ENCODE measurements at places on chromosomes 4 and X. TPM values are rescaled to one million over a fixed set of nuclear protein-coding genes. Genes with fewer than 3 reads are reported as not detected.

DNA sequence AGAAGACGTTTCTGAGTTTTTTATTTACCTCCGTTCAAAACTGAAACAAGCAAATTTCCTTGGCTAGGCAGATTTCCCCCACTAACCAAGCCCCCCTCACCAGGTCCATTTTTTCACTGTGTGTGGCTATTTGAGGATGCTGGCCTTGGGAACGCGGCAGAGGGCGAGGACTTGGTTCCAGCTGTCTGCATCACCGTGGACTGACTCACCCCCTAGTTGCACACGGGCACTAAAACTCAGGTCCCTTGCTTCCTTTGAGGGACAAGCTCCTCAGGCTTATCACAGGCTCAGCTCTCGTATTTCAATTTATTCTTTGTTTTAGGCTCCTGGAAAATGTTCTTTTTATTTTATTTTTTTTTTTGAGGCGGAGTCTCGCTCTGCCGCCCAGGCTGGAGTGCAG lies 8.4 kb upstream of the MTNR1A start:
- no peak for DNase-seq
- H3K27ac ChIP-seq, result no peak overlapping the region
- H3K36me3 ChIP-seq, result no peaks in the 10 kb centered on the region
- H3K27me3 ChIP-seq, result no peaks in the 10 kb centered on the region
- H3K4me3 ChIP-seq, result no peak overlapping the region
- no peaks in the 10 kb centered on the region for H3K4me1 ChIP-seq

DNA sequence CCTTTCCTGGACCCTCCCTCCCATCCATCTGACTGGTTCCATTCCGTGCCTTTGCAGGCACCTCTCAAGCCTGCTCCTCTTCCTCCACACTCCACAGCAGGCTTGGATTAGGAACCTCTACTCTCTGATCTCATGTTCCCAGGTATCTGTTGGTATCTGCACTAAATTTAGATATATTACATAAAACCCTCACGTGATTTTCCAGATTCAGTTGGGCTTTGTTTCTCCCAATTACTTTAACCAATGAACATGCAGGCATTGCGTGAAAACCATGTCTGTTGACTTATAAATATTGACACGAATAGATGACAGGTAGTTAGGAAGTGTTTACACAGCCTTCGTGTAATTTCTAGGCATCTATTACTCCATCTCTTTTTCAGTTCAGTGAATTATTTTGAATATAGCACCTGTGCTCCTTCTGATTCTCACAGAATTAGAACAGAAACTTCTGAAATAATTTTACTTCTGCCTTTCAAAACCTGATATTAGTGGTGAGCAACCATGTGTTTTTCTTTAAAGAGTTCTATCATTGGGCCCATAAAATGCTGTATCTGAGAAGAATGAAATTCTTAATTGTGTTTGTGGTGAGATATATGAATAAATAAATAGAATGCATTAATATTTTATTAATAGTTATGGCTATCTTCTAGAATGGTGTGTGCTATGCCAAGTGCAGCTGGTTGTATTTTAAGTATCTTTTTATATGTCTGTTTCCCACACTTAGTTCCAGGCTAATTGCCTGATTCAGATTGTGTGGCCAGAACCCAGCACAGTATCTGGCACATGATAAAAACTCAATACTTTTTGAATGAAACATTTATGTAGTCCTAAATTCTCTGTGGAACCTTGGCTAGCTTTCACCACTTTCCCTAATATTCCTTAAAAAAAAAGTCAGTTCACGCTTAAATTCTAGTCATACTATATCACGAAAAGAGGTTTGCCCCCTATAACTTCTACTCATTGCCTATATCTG lies 304.8 kb downstream of the QDPR start:
- H3K27me3 ChIP-seq, result no peaks in the 10 kb centered on the region
- no peaks in the 10 kb centered on the region for H3K36me3 ChIP-seq
- H3K4me3 ChIP-seq, result no peak overlapping the region
- no peaks in the 10 kb centered on the region for H3K4me1 ChIP-seq
- H3K27ac ChIP-seq, result no peak overlapping the region

- H3K36me3 ChIP-seq, result no peaks in the 10 kb centered on the region
- no peak overlapping the region for H3K27ac ChIP-seq
- no peaks in the 10 kb centered on the region for H3K27me3 ChIP-seq
- no peak for DNase-seq
- H3K4me3 ChIP-seq, result no peak overlapping the region
Observed at GRCh38 chrX:15977644-15978043, 123.0 kb upstream of the AP1S2 start.

DNA sequence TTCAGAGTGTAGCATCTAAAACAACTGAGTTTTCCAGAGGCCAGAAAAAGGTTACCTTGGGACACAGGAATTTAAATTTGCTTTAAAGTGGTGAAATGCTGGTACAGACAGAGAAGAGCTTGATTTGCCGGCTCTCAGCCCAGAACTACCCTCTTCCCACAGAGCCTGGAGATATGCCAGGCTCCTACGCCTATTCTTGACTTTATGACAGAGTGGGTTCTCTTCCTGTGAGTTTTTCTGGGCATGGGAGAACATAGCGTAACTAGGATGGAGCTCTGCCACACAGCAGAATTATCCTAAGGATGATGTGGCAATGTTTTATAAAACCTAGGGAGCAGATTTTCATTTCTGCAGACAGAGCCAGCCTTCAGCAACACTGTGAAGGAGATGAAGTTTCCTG lies 241.8 kb downstream of the GRIA3 start:
- no peaks in the 10 kb centered on the region for H3K4me1 ChIP-seq
- no peak overlapping the region for H3K27ac ChIP-seq
- no peaks in the 10 kb centered on the region for H3K27me3 ChIP-seq
- no peak overlapping the region for H3K4me3 ChIP-seq
- no peak for DNase-seq
- no peaks in the 10 kb centered on the region for H3K36me3 ChIP-seq

ZNF630 gene
- total RNA-seq, result 1.3 TPM

PDGFRA gene
- total RNA-seq, result 10.0 TPM

Data from thymus (tissue), 14 donors.